ENCODE measurements at places on chromosomes 12 and 14. TPM values are rescaled to one million over a fixed set of nuclear protein-coding genes. Genes with fewer than 3 reads are reported as not detected.

The MMP17 gene
- 0.85 TPM for total RNA-seq

The SCNN1A gene
- total RNA-seq = not detected

The TEX22 gene
- total RNA-seq = 0.46 TPM

The CLEC12A gene
- 1.2 TPM for total RNA-seq

The MIPOL1 gene
- total RNA-seq = 9.2 TPM

The OLR1 gene
- 2.2 TPM for total RNA-seq

The AKAP3 gene
- 4.8 TPM for total RNA-seq

The LRRK2 gene
- 7.7 TPM for total RNA-seq

The EXOC3L4 gene
- total RNA-seq = not detected

The B4GALNT1 gene
- 5.6 TPM for total RNA-seq

The ZNF641 gene
- total RNA-seq = 13.8 TPM

The FGF23 gene
- total RNA-seq = not detected

The LRP1-AS gene
- total RNA-seq = not detected

The RPL36AL gene
- total RNA-seq = 103 TPM

The FOXG1 gene
- not detected for total RNA-seq

The RNU6-7 gene
- not detected for total RNA-seq

The IL22 gene
- total RNA-seq = not detected

The CYP27B1 gene
- not detected for total RNA-seq

The CD69 gene
- total RNA-seq = 0.54 TPM

The PRPF40B gene
- 17.1 TPM for total RNA-seq

The PTPRB gene
- 27.0 TPM for total RNA-seq

The PGF gene
- total RNA-seq = 6.7 TPM

All from heart right ventricle (tissue), 16 donors.